ENCODE measurements at places on chromosomes 13 and 19. TPM values are rescaled to one million over a fixed set of nuclear protein-coding genes. Genes with fewer than 3 reads are reported as not detected.

GRCh38 chr19:40242480-40242879, 16.0 kb upstream of the CCNP start:
- peaks cover 52% of the 10 kb centered on the region for H3K36me3 ChIP-seq
- peaks cover 67% of the 10 kb centered on the region for H3K4me1 ChIP-seq
- H3K4me3 ChIP-seq, result no peak overlapping the region
- H3K27me3 ChIP-seq, result no peaks in the 10 kb centered on the region
- H3K27ac ChIP-seq, result peak overlapping the region; percentile 70
- no peak for DNase-seq

ARL11 gene
- total RNA-seq, result 11.5 TPM

CEACAM5 gene
- total RNA-seq, result 0.60 TPM

CASP14 gene
- not detected for total RNA-seq

DNA sequence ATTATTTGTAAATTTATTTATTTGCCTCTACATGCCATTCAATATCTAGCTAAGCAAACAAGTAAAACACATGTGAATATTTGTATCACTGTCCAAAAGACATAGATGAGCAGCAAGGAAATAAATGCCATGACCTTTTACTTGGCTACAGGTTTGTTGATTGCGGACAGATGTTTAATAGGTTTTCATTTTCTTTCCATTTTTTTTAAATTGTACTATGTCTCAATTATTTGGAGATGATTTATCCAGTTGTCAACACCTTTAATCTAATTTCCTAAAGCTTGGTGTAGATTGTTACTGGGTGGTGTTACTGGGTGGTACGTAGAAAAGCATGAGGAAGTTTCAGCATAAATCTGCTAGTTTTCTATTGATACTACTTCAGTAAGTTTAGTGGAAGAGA, 560.6 kb upstream of the SPRY2 start:
- H3K27ac ChIP-seq, result no peak overlapping the region
- no peak for DNase-seq
- no peak overlapping the region for H3K4me3 ChIP-seq
- H3K4me1 ChIP-seq, result no peaks in the 10 kb centered on the region
- no peaks in the 10 kb centered on the region for H3K27me3 ChIP-seq

GRCh38 chr13:113848020-113848419, 15.9 kb downstream of the GAS6 start:
- H3K36me3 ChIP-seq, result no peaks in the 10 kb centered on the region
- H3K27me3 ChIP-seq, result no peaks in the 10 kb centered on the region
- DNase-seq, result no peak

TUBB4A gene
- 15.8 TPM for total RNA-seq

DNA sequence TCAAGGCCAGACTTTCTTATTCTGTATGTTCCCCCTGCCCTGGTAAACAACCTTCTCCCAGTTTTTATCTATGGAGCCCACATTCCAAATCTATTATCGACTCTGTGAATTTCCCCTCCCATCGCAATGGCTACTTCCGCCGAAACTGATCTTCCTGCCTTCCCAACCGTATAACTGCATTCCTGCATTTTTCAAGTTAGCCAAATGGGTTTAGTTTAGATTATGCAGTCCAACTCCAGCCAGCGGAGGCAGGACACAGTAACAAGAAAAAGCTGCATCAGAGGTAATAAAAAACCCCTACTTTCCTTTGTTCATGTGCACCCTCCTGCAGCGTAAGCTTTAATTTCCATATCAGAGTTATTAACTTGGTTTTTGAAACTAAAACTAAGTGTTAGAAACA, 112.2 kb upstream of the ZNF91 start:
- H3K27me3 ChIP-seq, result no peaks in the 10 kb centered on the region
- no peak overlapping the region for H3K4me3 ChIP-seq
- no peak overlapping the region for H3K27ac ChIP-seq
- H3K4me1 ChIP-seq, result no peaks in the 10 kb centered on the region
- DNase-seq, result no peak

DNA sequence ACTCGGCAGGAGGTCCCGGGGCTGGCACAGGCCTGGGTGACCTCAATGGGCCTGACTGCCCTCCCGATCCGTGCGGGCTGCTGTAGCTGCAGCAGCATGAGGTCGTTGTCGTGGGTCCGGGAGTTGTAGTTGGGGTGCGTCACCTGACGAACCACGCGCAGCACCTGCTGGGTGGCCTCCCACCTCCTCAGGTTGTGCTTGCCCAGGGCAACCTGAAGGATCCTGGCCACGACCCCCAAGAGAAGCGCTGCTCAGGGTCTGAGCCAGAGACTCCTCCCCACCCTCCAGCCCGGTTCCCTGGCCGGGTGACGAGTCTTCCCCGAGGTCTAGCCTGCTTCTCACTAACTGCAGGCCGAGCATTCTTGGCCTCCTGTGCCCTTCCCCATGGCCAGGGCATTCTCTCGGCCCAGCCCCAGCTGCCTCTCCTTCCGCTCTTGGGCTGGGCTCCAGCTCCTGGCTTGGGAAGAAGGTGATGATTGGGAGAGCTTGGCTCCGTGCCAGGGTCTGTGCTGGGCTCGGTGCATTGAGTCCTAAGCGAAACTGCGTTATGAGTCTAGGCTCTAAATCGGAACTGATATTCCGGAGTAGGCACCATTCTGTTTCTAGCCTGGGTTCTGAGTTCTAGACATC, 3.1 kb downstream of the KLK14 start:
- H3K4me1 ChIP-seq, result no peaks in the 10 kb centered on the region
- H3K36me3 ChIP-seq, result no peaks in the 10 kb centered on the region
- no peak overlapping the region for H3K4me3 ChIP-seq
- peaks cover 19% of the 10 kb centered on the region for H3K27me3 ChIP-seq
- no peak for DNase-seq

GRCh38 chr19:38443458-38443999, 10.0 kb downstream of the RYR1 start:
- no peak for DNase-seq
- H3K27me3 ChIP-seq, result no peaks in the 10 kb centered on the region
- no peaks in the 10 kb centered on the region for H3K4me1 ChIP-seq

DNA sequence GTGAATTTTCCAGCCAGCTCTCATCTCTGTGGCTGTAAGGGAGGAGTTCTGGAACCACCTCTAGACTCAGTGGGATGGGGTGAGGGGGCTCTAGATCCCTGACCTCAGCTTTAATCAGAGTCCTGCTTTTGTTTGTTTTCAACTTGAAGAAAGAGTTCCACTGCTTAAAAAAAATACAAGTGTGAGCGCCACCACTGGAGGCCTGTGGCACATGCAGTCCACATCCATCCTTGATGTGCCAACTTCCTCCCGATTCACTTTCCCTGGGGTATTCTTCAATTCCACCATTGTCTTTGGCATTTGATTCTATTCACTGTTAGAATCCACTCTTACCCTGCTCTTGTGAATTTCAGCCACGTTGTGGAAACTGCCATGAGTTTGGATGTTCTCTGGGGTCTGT, 62.4 kb upstream of the GJB6 start:
- H3K4me3 ChIP-seq, result no peak overlapping the region
- H3K27ac ChIP-seq, result no peak overlapping the region
- H3K36me3 ChIP-seq, result no peaks in the 10 kb centered on the region

GRCh38 chr19:6216236-6216995, 63.4 kb downstream of the MLLT1 start:
- H3K36me3 ChIP-seq, result peaks cover 85% of the 10 kb centered on the region
- H3K27me3 ChIP-seq, result no peaks in the 10 kb centered on the region
- H3K4me1 ChIP-seq, result peaks cover 47% of the 10 kb centered on the region
- H3K4me3 ChIP-seq, result no peak overlapping the region
- DNase-seq, result peak; percentile 68

DNA sequence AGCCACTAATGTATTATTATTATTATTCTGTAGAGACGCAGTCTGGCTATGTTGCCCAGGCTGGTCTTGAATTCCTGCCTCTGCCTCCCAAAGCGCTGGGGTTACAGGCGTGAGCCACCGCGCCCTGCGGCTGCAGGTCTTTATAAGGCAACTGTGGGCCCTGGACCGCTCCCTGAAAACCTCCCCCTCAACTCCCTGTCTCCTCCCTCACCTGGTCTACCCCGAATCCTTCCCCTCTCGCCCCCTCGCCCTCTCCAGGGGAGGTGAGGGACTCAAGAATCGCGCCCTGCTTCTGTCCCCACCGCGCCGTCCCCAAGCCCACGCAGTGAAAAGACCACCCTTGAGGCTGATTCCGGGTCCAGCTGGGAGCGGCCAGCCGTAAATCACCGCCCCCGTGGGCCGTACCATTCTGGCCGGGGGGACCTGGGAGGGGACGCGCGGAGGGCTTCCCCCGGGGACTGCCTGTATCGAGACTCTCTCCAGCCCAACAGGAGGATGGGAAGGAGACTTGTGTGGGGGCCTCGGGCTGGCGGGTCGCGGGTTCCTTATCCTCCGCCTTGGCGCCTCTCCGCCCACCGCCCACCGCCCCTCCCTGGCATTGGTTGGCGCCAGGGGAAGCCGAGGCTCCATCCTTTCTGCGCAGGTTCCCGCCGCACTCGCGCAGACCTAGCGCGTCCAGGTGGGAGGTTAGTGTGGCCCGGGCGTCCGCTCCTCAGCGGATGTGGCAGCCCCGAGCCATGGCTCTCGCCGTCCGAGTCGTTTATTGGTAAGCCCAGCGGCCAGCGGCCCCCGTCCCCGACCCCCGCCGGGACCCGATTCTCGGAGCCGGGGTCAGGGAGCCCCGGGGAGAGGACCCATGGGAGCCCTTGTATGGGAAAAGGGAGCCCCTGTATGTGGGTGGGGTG, at the start of gene SELENOW:
Gene SELENOW (plus strand): TSS at position 655 of the 905 bp plus-strand sequence. CDS start 83 bp downstream, at position 738.
- H3K4me1 ChIP-seq, result peaks cover 44% of the 10 kb centered on the region
- H3K4me3 ChIP-seq, result peak within 1 kb of the TSS; percentile 79
- peaks cover 6% of the 10 kb centered on the region for H3K36me3 ChIP-seq

GPR183 gene
- total RNA-seq, result 29.1 TPM

DNA sequence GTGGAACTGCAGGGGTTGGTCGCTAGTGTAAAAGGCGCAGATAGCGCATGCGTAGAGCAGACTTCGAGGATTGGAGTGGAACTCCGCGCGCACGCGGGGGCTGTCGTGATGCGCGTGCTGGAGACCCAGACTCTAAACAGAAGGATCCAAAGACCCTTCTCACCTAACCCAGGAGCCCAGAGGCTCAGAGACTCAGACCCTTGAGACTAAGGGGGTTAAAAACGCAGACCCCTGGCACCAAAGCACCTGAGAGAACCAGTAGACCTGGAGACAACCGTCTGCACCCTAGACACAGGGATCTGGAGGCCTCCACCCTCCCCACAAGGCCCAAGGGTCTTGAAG, 567 bp upstream of the CTU1 start:
- H3K27ac ChIP-seq, result peak overlapping the region; percentile 86
- peaks cover 4% of the 10 kb centered on the region for H3K36me3 ChIP-seq
- H3K4me3 ChIP-seq, result peak overlapping the region; percentile 79
- H3K27me3 ChIP-seq, result no peaks in the 10 kb centered on the region
- no peak for DNase-seq

- no peak overlapping the region for H3K4me3 ChIP-seq
- peaks cover 16% of the 10 kb centered on the region for H3K4me1 ChIP-seq
- H3K36me3 ChIP-seq, result peaks cover 6% of the 10 kb centered on the region
- H3K27ac ChIP-seq, result no peak overlapping the region
Observed at GRCh38 chr19:5011476-5012238, 42.7 kb downstream of the KDM4B start.

MCF2L gene
- 12.3 TPM for total RNA-seq

COX6B2 gene
- 0.30 TPM for total RNA-seq
